ENCODE measurements at places on chromosomes 5 and 9.

DNA sequence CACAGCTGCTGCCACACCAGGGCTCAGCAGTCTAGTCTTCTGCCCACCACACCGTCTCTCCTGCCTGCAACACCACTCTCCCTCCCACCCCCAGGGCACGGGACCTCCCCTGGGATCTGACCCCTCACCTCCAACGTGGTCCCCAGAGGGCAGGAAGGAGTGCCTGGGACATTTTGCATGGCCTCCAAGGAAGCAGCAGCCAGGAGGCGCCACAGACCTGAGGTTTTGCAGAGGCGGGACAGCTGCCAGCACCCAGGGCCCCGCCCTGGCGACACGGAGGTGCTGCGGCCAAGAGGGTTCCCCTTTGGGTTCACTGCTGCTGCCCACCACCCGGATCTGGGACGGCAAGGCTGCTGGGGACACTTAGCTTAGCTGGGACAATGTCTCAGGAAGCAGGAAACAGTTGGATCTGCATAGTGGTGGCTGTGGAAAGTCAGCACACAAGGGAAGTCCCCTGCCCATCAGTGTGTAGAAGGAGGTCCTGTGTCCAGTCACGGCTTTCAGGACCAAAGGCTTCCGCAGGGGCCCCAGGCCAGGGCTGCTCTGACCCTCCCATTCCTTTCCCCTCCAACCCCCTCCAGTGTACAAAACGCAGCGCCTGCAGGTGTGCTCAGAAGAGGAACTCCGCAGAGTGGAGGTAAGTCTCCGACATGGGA, 13.8 kb downstream of the PROP1 start:
- DNase-seq = peak; percentile 29
- H3K27me3 ChIP-seq = peaks cover 59% of the 10 kb centered on the region
- peaks cover 21% of the 10 kb centered on the region for H3K4me1 ChIP-seq

DNA sequence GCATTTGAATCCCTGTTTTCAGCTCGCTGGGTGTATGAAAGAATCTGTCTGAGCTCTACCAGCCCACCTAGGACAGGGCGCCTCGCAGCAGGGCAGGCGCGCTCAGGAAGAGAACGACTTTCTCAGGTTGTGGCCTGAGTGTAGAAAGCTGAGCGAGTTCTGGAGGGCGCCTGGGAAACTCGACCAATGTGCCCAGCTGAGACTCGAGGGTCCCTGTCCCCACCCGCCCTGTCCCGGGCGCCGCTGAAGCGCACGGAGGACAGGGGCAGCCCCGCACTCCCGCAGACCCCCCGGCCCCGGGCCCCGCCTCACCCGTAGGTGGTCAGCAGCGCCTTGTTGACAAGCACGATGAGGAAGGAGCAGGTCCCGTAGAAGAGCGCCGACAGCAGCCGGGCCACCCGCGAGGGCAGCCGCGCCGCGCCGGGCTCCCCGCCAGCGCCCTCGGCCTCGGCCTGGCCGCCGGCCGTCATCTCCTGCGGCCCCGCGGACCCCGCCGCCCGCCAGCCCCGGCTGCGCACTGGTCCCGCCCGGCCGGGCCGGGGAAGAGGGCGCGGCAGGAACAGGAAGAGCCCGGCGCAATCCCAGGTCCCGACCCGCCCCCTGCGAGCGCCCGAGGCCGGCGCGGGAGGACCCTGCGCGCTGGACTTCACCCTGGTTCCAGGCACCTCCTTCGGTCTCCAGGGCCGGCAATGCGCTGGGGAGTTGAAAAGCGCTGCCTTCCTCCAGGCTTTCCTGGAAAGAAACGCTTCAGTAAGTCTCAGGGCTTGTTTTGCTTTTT, at the start of gene SLC35D2:
Gene SLC35D2 (minus strand): TSS at position 547 of the 778 bp plus-strand sequence. CDS start 77 bp downstream, at position 470.
- no peak within 1 kb of the TSS for H3K27ac ChIP-seq
- peak; percentile 22 for DNase-seq
- H3K27me3 ChIP-seq = no peaks in the 10 kb centered on the region
- H3K4me3 ChIP-seq = peak within 1 kb of the TSS; percentile 52
- peaks cover 7% of the 10 kb centered on the region for H3K36me3 ChIP-seq

- DNase-seq = no peak
- H3K4me1 ChIP-seq = no peaks in the 10 kb centered on the region
- H3K27me3 ChIP-seq = no peaks in the 10 kb centered on the region
Measured at GRCh38 chr5:145562931-145563330, 272.2 kb downstream of the PRELID2 start.

- H3K27me3 ChIP-seq = no peaks in the 10 kb centered on the region
- H3K4me3 ChIP-seq = no peak overlapping the region
- peaks cover 2% of the 10 kb centered on the region for H3K36me3 ChIP-seq
- no peak for DNase-seq
- no peaks in the 10 kb centered on the region for H3K4me1 ChIP-seq
Measured at GRCh38 chr5:129118405-129118804, 23.9 kb downstream of the ISOC1 start.

- DNase-seq = no peak
- no peaks in the 10 kb centered on the region for H3K27me3 ChIP-seq
- H3K4me3 ChIP-seq = no peak overlapping the region
Measured at GRCh38 chr9:11893331-11893730, 799.9 kb upstream of the TYRP1 start.

DNA sequence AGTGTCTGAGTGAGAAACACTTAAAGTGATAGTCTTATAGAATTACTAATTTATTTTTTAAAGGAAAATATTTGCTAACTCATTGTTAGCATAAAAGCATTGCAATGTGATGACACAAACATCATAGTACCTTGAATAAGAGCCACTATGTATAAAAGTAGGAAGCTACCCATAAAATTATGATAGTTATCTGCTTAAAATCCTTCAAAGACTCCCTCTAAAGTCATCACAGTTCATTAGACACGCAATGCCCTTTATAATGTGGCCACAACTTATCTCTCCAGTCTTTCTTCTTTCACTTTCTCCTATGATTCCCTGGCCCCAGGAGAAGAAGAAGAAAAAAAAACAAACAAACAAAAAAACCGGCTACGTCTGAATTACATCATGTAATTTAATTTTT, 1144.0 kb upstream of the NUDT12 start:
- no peaks in the 10 kb centered on the region for H3K36me3 ChIP-seq
- H3K27ac ChIP-seq = no peak overlapping the region
- DNase-seq = no peak
- H3K4me1 ChIP-seq = no peaks in the 10 kb centered on the region
- H3K4me3 ChIP-seq = no peak overlapping the region

DNA sequence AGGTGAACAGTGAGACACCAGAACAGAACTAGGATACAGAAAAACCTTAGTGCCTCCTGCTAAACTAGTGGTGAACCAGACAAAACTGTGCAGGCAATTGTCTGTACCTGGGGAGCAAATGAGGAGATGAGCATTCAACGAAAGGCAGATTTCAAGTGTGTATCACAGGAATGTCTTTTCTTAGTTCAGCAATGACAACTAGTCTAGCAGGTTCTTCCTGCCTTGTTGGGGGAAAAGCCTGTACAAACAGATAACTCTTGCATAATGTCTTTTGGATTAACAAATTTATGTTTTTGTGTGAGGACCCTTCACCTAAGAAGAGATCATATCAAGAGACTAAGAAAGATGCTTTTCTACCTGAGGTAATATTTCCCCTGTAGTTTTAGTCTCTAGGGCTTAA, 21.8 kb upstream of the DENND4C start:
- no peak overlapping the region for H3K4me3 ChIP-seq
- no peak for DNase-seq
- no peaks in the 10 kb centered on the region for H3K36me3 ChIP-seq
- no peaks in the 10 kb centered on the region for H3K27me3 ChIP-seq
- no peak overlapping the region for H3K27ac ChIP-seq

DNA sequence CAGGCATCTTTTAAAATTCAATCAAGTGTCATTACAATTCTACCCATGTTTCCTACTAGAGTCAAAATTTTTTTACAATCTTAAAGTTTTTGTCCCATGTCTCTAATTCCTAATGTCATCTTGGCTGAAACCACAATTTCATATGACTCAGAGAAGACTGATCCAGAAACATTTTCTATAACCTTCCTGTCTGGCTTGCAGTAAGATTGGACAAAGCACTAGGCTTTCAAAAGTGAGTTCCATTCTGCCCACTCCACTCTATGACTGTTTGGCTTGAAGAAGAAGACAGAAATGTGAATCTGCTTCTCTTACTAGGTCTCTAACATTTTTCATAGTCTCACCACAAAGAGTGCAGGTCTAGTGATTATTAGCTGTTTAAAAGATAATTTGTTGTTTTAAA, 88.8 kb downstream of the NR3C1 start:
- H3K36me3 ChIP-seq = peaks cover under 1% of the 10 kb centered on the region
- no peaks in the 10 kb centered on the region for H3K27me3 ChIP-seq
- H3K4me3 ChIP-seq = no peak overlapping the region
- no peak overlapping the region for H3K27ac ChIP-seq
- no peak for DNase-seq
